ENCODE measurements at places on chromosomes 16 and 17.

DNA sequence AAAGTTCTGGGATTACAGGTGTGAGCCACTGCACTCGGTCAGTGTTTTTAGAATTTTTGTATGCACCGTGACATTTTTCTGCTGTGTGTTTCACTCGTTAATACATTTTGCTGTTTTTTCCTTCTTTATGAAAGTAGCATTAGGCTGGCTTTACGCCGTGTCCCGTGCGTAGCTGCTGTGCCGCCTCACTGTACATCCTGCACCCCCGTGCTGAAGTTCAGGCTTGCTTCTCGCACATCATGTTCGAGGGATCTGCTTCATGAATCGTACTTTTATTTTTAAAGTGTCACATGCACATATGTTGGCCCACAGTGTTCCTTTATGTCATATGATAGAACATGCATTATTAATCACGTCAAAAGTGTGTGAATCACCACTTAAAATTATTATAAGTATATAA lies 84.4 kb upstream of the ZNF750 start:
- DNase-seq, result no peak

DNA sequence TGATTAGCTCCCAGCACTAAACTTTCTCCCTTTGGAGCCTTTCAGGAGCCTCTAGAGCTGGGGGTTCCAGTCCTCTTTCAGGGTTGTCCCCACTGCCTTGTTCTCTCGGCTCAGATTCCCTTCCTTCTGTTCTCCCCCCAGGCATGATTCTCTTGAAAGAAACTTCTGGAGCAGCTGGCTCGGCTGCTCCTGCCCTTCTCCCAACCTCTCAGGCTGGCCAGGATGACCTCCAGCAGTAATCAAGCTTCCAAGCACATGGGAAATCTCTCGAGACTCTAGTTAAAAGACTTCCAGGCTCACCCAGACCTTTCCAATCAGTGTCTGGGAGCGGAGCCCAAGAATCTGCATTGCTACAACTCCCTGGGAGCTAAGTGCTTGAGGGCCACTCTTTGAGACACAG lies 3.6 kb downstream of the SDK2 start:
- DNase-seq, result no peak

DNA sequence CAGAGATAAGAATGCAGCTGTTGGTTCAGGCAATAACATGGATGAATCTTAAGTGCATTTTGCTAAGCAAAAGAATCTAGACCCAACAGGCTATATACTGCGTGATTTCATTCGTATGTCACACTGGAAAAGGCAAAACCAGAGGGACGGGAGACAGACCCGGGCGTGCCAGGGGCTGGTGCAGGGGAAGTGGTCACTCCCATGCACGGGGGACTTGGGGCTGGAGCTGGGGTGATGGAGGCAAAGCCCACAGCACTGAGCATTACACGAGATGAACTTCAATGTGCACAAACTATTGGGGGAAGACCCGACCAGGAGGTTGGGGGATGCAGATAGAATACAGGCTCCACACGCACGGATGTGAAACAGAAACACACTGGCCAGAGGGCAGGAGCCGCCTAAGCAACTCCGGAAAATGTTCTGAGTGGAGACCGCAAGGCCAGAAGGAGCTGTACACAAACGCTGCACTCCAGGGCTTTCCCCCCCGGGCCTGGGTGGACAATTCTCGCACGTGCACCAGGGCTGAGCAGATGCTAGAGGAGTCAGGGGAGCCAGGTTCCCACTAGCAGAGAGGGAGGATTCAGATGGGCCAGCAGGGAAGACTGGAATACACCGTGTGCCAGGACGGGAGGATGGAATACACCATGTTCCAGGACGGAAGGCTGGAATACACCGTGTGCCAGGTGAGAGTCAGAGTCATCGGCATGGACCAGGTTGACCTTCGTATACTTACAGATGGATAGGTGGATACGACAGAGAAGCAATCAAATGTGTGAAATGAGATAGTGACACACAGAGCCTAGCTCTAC lies 11.3 kb downstream of the LMF1 start:
- no peak for DNase-seq

- DNase-seq, result no peak
Measured at GRCh38 chr16:51137097-51137496, 14.0 kb downstream of the SALL1 start.

DNA sequence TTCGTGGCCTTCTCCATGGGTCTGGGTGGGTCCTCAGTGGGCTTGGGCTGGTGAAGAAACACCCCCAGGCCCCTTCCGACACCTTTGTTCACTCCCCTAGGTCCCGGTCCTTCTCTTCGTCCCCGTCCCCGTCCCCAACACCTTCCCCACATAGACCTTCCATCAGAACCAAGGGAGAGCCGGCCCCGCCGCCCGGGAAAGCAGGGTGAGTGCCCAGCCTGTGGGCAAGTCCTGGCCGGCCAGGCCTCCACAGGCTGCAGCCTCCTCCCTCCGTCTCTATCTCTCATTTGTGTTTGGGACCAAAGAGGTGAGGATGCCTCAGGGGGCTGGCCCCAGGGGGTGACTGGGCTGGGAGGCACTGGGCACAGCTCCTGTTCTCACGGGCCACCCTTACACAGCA lies 14.5 kb upstream of the IL17C start:
- no peak for DNase-seq

GRCh38 chr17:27342059-27342458 lies 48.1 kb downstream of the WSB1 start:
- no peak for DNase-seq

GRCh38 chr16:15777533-15778203 lies 79.2 kb downstream of the MYH11 start:
- DNase-seq, result no peak

DNA sequence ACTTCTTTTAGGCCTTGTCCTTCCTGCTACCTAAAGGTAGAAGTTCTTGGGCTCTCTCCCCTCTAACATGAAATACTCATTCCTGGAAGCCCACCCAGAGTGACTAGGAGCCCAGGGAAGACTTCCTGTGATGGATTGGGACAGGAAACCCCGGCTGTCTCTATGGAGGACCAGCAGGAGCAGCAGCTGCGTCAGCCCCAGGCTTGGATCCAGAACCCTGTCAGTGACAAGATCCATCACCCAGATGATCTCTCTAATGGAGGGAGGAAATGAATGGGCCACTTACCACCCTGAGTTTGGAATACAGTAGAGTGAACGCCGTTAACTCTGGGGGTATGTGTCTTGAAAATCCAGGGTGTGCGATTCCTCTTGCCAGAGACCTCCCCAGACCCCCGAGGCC lies 195.7 kb upstream of the WSCD1 start:
- DNase-seq, result no peak

GRCh38 chr17:8940866-8941471 lies 24.5 kb downstream of the PIK3R5 start:
- peak; percentile 42 for DNase-seq

- DNase-seq, result no peak
Measured at GRCh38 chr16:74724820-74725549, 24.3 kb upstream of the MLKL start.

- peak; percentile 74 for DNase-seq
Measured at GRCh38 chr17:3963237-3964201, 718 bp downstream of the ATP2A3 start.

- DNase-seq, result no peak
Measured at GRCh38 chr17:40491486-40491885, 9.9 kb downstream of the TNS4 start.

- peak; percentile 84 for DNase-seq
Measured at GRCh38 chr17:2054512-2055291, at the start of gene HIC1. Gene HIC1, plus strand, starts transcription at chr17:2055103. Its CDS starts 1,588 bp downstream, at chr17:2056691.

DNA sequence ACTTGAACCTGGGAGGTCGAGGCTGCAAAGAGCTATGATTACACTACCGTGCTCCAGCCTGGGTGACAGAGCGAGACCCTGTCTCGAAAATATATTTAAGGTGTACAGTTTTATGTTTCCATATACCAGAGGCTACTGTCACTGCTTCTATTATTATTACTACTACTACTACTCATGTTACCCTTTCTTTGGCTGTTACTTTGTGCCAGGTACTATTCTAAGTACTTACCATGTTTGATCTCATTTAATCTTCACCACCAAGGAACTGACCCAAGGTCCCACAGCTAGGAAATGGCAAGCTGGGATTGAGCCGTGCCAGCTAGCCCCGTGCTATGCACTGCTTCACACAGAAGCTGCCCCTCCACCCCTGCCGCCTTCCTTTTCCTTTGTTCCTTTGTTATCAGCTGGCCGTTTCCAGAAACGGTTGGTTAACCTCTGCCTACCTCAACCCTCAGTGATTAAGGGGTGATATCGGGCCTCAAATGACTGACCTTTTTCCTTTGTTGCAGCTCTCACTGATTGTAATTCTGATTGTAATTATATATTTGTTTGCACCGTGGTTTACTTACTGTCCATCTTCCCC lies 78.4 kb downstream of the ABCC1 start:
- DNase-seq, result no peak

Data from CD4-positive, alpha-beta T cell treated with Interleukin-10 for 1 hour (primary cell).